RCC 7860 (cell line): ENCODE measurements at places on chromosomes 2 and 18.

DNA sequence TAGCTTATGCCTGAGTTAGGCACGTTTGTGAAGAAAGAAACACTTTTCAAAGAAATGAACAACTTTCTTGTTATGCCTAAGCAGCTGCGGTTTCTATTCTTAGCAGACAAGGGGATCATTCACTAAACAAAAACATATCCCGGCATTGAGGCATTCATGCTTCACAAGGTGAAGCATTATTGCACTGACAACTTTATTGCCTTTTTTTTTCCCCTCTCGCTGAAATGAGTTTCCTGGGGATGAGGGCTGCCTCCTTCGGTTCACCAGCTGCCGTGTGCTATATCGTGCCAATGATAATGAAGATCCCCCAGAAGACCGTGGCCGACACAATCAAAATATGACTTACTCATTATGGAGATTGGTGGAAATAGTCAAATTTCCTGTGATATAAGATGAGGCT is 288.2 kb upstream of the ST6GAL2 start:
- no peak for DNase-seq

- no peak for DNase-seq
Observed at GRCh38 chr2:65813631-65814173, 381.3 kb upstream of the SPRED2 start.

DNA sequence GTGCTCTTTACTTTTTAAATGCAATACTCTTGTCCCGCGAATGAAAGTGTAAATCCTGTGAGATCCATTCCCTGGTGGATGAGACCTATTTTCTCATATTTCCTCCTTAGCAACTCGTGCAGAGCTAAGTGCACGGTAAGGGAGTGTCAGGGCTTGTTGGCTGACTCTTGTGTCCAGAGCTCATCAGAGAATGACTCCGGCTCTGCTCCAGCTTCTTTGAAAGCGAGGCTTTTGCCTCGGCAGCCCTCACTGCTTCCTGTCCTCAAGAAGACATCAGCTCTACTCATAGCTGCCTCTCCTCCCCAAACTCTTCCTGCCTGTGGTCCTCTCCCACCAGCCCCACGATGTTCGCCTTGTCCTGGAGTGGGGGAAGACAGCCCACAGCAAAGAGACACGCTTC is 70.7 kb downstream of the LIPG start:
- DNase-seq: no peak

DNA sequence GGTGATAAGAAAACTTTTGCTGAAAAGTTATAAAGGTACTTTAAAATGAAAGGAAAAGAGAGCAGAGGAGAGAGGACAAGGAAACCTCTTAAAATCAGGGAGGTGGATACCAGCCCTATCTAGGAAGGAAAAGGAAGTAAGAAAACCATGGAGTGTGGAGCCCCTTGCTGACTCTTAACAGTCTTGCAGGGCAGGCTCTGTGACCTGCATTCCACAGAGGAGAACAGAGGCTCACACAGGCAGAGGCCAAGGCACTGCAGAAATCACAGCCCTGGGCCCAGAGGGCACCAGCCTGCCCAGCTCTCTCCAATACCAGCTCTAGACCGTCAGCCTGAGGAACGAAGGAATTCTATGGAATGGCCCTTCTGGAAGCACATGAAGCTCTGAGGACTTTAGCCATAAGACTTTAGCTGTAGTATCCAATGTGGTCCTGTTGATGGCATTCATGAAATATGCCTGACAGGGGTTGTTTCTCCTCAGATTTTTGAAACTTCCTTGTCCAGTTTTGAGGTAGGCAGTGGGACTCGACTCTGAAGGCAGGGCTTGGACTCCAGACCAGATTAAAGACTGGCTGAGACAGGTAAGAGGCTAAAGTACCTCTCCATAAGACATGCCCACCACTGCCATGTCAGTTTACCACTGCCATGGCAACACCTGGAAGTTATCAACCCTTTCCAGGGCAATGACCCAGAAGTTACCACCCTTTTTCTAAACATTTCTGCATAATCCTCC is 216.3 kb downstream of the ANAPC1 start:
- DNase-seq: peak; percentile 42

GRCh38 chr2:106316915-106317314 is 122.8 kb upstream of the UXS1 start:
- DNase-seq: no peak

DNA sequence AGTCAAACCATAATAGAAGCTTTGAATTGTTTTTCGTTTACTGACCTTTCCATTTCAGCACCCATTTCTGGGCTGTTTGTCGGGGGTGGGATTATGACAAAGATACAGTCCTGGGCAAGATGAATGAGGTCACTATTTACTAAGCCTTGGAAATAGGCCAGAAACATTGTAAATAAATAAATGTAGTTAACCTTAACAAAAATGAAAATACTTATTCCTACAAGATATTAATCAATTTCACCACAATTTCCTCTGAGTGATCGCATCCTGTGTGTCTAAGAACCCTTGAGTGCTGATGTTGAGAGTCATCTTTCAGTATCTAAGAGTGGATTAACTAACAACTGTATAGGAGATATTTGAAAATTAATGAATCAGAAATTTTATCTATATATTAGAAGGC is 14.0 kb downstream of the ITGA4 start:
- no peak for DNase-seq

DNA sequence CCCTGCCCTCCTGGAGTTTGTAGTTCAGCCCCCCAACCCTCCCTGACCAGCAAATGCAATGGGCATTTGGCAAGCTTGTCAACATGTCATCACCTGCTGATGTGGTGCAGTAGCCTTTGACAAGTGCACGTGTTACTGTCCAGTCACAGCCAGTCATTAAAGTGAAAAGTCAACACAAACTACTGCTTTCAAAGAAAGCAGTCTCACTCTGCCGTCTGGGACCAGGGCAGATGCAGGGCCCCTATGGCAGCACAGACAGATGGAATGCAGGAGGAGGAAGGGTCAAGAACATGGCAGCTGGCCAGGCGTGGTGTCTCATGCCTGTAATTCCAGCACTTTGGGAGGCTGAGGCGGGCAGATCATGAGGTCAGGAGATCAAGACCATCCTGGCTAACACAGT is 222.4 kb upstream of the OSR1 start:
- peak; percentile 73 for DNase-seq

DNA sequence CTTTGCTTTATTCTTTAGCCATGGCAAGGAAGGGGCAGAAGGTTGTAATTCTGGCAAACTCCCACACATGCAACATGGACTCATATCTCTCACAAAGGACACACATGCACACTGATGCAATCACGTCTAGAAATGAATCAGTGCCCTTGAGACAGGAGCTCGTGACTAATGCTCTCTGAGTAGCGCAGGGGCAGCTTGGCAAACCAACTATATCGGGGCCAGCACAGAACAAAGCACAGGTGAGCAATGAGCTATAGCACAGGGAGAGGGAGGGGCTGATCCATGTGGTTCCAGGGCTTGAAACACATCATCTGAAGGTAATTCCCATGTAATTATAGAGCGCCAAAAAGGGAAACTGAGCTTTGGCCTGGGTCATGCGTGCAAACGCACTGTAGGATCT is 165.2 kb upstream of the KLF7 start:
- peak; percentile 96 for DNase-seq

- no peak for DNase-seq
Observed at GRCh38 chr18:63233334-63233733, 86.2 kb downstream of the BCL2 start.
